Activated naive CD8-positive, alpha-beta T cell treated with anti-CD3 and anti-CD28 coated beads, Interleukin-2, amount 10 ng/mL, durations not matched to agents 7 days and 5 days (primary cell): ENCODE measurements at places on chromosomes 11 and 22. TPM values are rescaled to one million over a fixed set of nuclear protein-coding genes. Genes with fewer than 3 reads are reported as not detected.

DNA sequence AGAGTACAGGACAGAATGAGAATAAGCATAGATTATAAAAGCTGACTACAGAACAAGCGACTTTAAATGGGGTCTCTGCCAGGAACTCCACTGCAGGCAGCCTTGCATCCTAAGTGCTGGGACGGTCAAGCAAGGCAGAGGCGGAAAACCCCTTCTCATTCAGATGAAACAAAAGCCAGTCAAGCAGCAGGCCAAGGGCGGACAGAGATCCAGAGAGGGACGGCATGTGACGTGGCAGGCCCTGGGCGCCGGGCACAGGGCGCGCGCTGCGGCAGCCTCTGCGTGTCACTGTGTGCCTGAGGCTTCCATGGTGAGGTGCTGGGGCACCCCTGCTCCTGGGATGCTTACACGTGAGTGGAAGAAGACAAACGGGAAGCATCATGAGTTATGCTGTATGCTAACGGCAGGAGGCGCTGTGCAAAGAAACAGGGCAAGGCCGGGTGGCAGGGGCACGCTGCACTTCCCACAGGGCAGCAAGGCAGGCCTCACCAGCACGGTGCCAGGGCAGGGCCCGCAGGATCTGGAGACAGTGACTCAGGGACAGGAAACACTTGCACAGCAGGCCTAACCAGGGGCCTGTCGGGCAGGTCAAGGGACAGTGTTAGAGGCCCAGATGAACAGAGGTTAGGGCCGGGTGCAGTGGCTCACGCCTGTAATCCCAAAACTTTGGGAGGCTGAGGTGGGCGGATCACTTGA lies 6.2 kb downstream of the TOLLIP start:
- H3K27ac ChIP-seq: no peak overlapping the region
- H3K36me3 ChIP-seq: no peaks in the 10 kb centered on the region
- no peak for DNase-seq
- H3K27me3 ChIP-seq: no peaks in the 10 kb centered on the region

The C22orf42 gene
- not detected for total RNA-seq

- DNase-seq: no peak
- H3K27ac ChIP-seq: no peak overlapping the region
- no peak overlapping the region for H3K4me3 ChIP-seq
- no peaks in the 10 kb centered on the region for H3K27me3 ChIP-seq
Observed at GRCh38 chr11:68950270-68950669, 30.5 kb downstream of the MRGPRD start.

The SLC17A6 gene
- not detected for total RNA-seq

GRCh38 chr11:2663506-2663905 lies 36.3 kb downstream of the KCNQ1OT1 start:
- H3K36me3 ChIP-seq: peaks cover 23% of the 10 kb centered on the region
- H3K27me3 ChIP-seq: no peaks in the 10 kb centered on the region
- no peak for DNase-seq
- peaks cover 2% of the 10 kb centered on the region for H3K4me1 ChIP-seq

The SCARF2 gene
- 1.7 TPM for total RNA-seq

GRCh38 chr11:96781082-96781481 lies 391.3 kb downstream of the JRKL start:
- no peaks in the 10 kb centered on the region for H3K4me1 ChIP-seq
- no peak for DNase-seq
- no peaks in the 10 kb centered on the region for H3K36me3 ChIP-seq

DNA sequence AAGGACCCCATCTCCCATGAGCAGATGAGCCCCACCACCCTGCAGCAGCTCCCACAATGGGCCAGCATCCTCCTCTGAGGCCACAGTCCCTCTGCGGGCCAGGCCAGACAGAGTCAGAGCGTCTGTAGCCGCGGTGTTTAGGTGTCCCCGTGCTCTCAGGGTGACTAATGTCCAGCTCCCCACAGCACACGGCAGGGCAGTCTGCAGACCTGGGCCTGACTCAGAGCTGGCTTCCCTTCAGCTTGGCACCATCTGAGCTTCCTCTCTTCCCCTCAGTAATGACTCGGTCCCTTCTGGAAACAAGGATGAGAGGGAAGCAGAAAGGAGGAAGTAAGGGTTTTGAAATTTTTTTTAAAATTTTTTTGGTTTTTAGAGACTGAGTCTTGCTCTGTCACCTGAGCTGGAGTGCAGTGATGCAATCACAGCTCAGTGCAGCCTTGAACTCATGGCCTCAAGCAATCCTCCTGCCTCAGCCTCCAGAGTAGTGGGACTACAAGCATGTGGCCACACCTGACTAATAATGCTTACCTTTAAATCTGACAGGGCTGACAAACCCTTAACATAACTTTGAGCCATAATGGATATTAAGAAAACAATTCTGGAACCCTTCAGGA lies 28.5 kb downstream of the LRRC74B start:
- no peaks in the 10 kb centered on the region for H3K36me3 ChIP-seq
- no peak overlapping the region for H3K27ac ChIP-seq
- H3K27me3 ChIP-seq: peaks cover 3% of the 10 kb centered on the region
- H3K4me3 ChIP-seq: no peak overlapping the region
- DNase-seq: no peak
- H3K4me1 ChIP-seq: no peaks in the 10 kb centered on the region

DNA sequence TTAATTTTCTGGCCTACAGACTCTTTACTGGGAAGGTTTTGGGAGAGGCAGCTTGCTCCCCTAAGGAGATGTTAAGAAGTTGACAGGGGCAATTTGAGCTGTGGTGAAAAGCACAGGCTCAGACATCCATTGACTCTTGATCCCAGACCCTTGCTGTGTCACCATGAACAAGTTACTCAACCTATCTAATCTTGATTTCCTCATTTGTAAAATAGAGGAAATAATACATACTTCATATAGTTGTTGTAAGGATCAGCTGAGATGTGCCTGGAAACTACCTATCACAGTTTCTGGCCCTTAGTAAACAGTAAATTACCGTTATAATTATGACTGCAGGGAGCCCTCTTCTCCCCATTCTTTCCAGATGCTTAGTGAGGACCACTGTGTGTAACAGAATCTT lies 16.6 kb upstream of the SCGB1D4 start:
- no peaks in the 10 kb centered on the region for H3K36me3 ChIP-seq
- H3K4me1 ChIP-seq: peaks cover 6% of the 10 kb centered on the region
- no peak overlapping the region for H3K27ac ChIP-seq
- no peak for DNase-seq
- no peak overlapping the region for H3K4me3 ChIP-seq

DNA sequence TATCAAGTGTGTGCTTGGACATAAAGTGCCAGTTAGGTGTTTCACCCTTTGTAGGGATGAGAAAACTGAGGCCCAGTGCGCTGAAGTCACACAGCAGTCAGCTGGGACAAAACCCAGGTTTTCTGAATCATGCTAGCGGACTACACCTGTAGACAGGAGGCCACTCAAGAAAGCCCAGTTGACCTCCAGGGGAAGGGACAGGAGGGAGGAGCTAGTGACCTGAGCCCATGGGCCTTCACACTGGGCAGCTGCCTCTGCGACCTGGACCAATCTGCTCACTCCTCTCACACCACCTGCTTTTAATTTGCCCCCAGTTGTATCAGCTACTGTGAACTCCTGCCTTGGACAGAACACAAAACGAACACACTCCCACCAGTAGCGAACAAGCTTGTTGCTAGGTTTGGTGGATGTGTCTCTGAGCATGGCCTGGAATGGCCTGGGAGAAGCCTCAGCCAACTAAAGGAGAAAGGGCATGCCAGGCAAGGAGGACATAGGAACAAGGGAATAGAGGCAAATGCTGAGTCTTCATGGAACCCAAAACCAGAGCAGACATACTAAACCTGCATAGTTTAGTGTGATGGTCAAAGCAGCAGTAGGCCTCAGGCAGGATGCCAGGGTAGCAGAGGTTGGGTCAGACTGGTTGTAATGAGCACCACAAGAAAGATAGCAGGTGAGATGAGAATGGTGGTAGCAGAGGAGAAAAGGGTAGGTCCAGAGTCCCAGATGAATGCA lies 7.2 kb downstream of the LMO1 start:
- no peak overlapping the region for H3K27ac ChIP-seq
- peaks cover 23% of the 10 kb centered on the region for H3K27me3 ChIP-seq
- no peak overlapping the region for H3K4me3 ChIP-seq
